ENCODE measurements at places on chromosomes 1 and 21.

GRCh38 chr1:6040861-6041415, 4.8 kb upstream of the KCNAB2 start:
- DNase-seq: no peak

GRCh38 chr1:33043267-33044092, 6.8 kb upstream of the AK2 start:
- DNase-seq: no peak

DNA sequence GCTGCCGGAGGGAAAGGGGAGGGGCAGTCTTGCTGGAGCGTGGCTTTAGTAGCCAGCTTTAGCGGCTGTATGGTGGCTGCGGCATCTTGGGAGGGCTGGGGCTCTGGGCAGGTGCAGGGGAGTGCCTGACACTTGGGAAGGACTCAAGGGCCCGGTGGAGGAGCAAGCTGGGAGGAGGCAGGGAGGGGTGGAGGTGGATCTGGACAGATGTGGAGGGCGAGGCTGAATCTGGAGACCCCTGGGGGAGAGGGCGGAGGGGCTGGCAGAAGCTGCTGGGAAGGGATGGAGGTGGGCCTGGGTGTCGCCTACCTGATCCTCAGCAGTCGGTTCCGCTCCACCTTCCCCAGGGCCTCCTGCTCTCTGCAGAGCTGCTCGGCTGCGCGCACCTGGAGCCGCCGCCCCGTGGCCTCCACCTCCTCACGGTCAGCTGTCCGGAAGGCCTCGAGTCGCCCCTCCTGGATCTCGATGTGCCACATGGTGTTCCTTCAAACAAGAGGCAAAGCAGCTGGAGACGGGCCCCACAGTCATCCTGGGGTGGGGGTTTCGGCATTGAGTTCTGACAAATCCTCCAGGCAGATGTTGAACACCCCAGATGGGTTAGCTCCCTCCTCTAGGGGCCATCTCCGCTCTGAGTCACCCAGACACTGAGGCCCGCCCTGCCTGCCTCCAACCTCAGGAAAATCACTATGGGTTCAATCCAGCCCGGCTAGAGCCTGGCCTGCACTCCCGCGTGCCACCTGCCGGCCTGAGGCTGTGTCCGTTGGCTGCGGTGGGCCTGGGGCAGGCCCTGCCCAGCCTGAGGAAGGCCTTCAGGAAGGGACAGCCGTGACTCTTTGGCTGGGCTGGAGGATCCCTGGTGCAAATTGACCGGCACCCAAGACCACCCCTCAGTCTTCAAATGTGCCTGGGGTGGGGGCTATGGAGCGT, 29.6 kb downstream of the CFAP74 start:
- DNase-seq: no peak

DNA sequence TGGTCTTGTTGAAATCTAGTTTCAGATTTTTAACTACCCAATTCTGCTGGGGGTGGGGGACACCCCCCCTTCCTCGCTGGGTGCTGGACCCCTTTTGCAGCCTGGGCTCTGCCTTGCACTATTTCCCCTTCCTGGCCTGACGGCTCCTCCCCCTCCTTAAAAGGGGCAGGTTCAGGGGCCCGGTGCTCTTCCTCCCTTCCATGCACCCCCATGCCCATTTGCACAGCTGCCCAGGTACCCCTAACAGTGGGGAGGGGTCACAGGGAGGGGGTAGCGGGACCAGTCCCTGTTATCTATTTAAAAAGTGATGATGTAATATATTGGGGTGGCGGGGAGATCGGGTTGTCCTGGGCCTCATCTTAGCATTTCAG, 15.3 kb downstream of the ZBTB7B start:
- DNase-seq: peak; percentile 66

GRCh38 chr21:35607406-35607805, 452.9 kb downstream of the SETD4 start:
- DNase-seq: no peak
